NCI-H1930 (cell line): ENCODE measurements at places on chromosomes 3 and 15.

GRCh38 chr3:98550833-98551232 is 19.1 kb downstream of the GPR15 start:
- DNase-seq, result no peak

DNA sequence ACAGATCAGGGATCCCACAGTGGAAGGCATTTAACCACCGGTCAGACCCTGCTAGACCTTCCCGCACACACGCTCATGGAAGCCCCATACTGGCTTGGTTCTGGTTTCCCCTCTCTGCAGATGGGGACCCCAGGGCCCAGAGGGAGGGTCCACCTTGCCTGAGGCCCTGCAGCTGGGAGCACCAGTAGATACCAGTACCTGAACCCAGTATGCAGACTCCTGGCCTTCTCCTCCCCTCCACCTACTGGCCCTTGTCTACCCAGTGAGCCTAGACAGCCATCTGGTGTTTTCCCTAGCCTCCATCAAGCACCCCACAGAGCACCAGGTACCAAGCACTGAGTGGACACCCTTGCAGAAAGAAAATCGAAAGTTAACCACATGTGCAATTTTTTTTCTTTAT is 65.1 kb downstream of the MEGF11 start:
- no peak for DNase-seq

DNA sequence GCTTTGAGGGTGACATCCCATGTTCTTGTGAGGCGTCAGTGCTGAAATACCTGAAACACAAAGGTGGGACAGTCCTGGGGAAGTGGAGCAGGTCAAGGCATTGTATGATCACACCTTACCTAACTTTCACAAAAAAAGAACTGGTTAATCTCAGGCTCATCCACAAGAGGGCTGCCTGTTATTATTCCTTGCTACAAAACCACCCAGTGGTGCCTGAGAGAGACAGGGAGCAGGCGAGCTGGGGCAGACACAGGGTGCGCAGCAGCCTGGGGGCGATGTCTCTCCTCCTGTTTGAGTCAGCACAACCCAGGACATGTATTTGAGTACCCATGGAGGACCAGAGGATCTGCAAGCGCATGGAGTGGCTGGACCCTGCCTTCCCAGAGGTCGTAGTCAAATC is 316.8 kb upstream of the ATP10A start:
- no peak for DNase-seq

GRCh38 chr15:93703092-93703739 is 528.1 kb upstream of the MCTP2 start:
- no peak for DNase-seq

DNA sequence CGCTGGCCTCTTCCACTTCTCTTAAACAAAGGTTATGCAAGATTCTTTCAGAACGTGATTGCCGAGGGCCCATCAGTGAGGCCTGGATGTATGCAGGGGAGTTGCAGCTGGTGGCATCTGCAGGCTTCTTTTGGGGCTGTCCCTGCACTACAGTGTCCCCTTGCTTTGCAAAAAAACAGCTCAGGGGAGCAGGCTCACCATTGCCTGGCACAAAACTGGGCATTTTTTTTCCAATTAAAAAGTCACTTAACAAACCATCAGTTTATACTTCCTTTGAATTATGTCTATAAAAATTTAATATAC is 148.6 kb downstream of the ATP10A start:
- no peak for DNase-seq

DNA sequence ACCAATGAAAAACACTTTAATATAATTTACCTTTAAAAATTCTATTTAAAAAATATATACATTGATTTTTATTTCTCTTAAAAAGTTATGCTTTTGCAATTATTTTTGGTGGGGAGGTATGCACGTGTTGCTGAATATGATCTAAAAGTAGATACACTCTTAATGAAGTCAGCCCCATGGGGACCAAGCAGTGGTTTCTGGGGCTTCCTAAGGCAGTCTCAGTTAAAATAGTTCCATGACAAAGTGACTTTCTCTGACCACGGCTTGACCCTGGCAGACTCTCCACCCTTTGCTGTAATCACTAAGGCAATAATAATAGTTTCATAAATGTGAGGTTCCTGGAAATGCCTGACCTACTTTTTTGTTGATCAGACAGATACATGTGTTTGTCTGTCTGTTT is 50.4 kb downstream of the CCR4 start:
- no peak for DNase-seq

- no peak for DNase-seq
Measured at GRCh38 chr3:152157337-152157736, 111.4 kb upstream of the MBNL1 start.

GRCh38 chr15:86237111-86237500 is 157.4 kb downstream of the AGBL1 start:
- DNase-seq, result no peak

DNA sequence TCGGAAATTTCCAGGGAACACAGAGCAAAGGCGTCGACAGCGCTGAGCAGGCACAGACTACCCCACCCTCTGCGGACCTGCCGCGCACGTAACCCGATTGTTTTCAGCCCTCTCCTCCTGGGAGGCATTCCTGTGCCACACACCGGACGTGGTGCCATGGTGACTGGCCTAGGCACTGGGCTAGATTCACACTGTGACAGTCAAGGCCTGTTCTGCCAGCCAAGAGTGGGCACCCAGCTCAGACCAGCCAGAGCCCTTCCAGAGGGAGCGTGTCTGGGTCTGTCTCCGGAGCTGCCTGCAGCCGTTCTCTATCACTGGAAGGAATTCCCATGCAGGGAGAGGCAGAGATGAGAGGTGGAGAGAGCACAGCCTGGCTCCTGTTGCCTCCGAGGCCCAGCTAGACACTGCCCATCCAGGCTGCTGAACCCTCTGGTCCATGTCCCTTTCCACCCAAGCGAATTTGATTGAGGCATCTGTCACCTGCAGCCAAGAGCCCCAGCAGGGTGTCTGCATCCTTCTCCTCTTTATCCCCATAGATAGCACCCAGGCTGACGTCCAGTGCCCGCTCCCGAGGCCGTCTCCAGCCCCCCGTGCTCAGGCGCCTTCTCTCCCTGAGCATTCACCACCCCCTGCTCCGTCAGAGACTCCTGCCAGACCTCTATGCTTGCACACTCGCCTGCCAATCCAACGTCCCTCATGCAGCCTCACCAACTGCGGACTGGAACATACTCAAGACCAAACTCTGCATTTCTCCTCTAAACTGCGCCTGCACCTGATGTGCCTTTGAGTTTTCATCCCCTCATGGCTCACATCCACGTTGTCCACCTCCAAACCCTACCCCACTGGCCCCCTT is 267.5 kb downstream of the OCA2 start:
- DNase-seq, result no peak

- DNase-seq, result no peak
Measured at GRCh38 chr3:172152874-172153273, 113.5 kb downstream of the FNDC3B start.
